H1 (cell line): ENCODE measurements at places on chromosomes 2 and 18. TPM values are rescaled to one million over a fixed set of nuclear protein-coding genes. Genes with fewer than 3 reads are reported as not detected.

- no peak for DNase-seq
Observed at GRCh38 chr18:57029761-57030160, 117.1 kb upstream of the BOD1L2 start.

- DNase-seq: no peak
Observed at GRCh38 chr2:199988151-199988550, 32.8 kb downstream of the MAIP1 start.

DNA sequence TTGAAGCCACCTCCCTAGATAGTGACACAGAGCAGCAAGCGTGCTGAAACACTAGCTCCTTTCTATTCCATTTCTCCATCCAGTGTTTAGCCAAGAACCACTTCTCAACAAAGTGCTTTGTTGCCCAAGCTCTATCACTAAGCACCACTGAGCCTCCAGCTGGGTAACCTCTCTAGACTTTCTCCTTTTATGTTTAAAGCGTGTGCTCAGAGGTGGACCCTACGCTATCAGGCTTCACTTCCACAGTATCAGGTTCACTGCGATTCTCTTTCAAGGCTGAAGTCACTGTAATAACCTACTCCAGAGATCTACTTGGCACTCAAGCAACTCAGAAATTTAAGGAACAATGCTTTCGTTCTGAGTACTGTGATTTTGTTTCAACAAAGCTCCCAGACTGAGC, 197.9 kb downstream of the LNPK start:
- DNase-seq: no peak

- DNase-seq: no peak
Observed at GRCh38 chr18:62778976-62779869, 63.9 kb downstream of the PHLPP1 start.

DNA sequence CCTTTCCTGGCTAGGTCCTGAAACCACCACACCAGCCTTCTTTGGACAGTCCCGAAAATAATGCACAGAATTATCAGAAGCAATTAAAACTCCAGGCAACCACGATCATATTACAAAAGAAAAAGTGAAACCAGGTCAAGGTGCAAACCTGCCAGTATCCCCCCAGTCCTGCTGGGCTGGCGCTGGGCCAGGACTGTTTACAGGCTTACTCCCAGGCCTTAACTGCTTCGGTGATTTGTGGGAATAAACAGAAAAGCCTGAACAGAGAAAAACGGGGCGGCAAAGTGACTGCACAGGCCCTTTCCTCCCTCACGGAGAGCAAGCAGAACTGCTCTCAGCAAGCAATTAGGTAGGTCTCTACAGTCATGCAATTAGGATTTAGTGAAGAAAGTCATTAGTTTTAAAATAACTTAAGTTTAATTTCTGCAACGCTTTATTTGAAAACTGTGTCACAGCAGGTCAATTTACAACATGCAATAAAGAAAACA, 1.3 kb downstream of the HDAC4 start:
- DNase-seq: no peak

- DNase-seq: no peak
Observed at GRCh38 chr2:119706221-119706620, 27.2 kb downstream of the TMEM177 start.

DNA sequence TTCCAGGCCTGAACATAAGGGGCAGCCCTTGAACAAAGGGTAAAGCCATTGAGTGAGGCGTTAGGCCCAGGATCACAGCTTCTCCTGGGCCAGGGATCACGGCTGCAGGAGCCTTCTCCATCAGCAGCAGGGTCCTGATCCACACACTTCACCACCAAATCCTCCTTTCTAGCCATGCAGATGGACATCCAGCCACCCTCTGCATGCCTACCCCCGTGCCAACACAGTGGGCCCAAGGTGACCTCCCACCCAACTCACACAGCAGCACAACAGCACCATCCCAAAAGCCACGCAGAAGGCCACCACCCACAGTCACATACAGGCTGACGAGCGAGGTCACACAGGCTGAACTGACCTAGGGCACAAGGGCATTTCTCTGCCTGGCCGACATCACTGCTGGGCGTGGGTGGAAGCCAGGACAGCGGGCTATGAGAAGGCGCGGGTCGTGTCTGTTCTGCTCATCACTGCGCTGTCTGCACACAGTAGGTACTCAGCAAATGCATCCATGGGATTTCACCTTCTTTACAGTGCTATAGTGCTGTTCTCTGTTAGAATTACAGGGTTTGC, 31.2 kb downstream of the TFCP2L1 start:
- DNase-seq: no peak

DNA sequence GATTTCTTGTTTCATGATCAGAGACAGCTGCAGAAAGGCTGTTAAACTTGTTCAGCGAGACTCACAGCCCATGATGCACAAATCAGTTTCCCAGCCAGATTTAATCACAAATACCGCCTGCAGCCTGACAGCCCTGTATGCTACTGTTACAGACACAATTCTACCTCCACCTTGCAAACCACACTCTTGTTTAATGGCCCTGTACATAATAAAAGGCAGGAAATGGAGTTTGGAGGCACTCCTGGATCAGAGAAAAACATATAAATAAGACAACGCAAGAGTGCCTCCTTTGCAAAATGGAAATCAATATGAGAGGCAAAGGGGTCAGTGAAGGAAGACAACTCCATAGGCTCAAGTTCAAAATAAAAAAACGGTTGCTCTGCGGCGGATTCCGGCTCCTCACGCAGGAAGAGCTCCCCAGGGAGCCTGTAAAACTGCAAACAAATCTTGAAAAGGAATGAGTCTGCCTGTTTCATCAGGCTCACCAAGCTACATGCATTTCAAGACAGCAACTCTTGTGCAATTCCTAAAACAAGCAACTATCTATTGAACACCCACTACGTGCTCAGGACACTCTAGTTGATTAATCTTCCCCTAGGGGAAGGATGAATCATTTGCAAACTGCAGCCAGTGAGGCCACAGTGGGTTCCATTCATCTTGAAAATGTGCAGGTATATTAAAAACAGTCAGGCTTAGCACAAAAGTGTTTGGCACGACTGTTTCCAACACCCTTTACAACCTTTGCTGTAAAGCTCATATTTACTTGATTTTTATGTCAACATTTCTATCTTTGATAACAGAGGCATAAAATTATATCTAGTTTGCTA, 37.5 kb downstream of the TBC1D8 start:
- DNase-seq: no peak

Gene SGPP2
- total RNA-seq: not detected in 2 replicates

Gene DNAJC5G
- total RNA-seq: 1.4 TPM in 2 replicates

Gene IMPA2
- 135 and 140 TPM in 2 replicates for total RNA-seq

Gene ADD2
- total RNA-seq: 166 and 170 TPM in 2 replicates

Gene ERBB4
- 0.34 and 0.69 TPM in 2 replicates for total RNA-seq

Gene EML6
- total RNA-seq: 1.6 and 2.9 TPM in 2 replicates
